ENCODE measurements at places on chromosomes 3 and 15. TPM values are rescaled to one million over a fixed set of nuclear protein-coding genes. Genes with fewer than 3 reads are reported as not detected.

DNA sequence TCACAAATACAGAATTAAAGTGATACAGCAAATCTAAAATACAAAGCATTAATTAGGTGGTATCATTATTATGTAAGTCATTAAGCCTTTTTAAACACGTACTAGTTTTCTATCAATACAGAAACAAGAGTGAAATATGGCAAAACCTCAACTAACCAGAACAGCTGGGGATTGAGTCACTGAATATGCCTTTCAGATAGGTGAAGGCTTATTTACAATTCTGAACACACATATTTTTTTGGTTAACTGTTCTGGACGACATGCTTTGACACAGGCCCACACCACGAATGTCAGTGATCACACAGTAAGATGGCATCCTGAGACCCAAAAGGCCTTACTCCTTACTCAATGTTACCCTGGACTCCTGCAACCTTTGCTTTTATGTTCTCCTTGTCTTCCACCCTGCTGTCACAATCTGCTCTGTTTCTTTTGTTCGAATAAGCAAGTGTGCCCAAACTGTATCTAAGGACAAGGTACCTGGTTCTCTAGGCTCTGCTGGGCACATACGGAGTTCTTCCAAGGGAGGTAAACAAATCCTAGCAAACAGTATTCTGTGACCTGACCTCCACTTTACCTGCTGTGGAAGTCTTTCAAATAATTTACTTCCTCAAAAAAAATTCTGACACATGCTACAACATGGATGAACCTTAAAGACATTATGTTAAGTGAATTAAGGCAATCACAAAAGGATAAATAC is 7.0 kb downstream of the SFMBT1 start:
- H3K27ac ChIP-seq = no peak overlapping the region
- H3K36me3 ChIP-seq = no peaks in the 10 kb centered on the region
- no peaks in the 10 kb centered on the region for H3K27me3 ChIP-seq
- no peaks in the 10 kb centered on the region for H3K4me1 ChIP-seq
- DNase-seq = no peak
- H3K4me3 ChIP-seq = no peak overlapping the region

DNA sequence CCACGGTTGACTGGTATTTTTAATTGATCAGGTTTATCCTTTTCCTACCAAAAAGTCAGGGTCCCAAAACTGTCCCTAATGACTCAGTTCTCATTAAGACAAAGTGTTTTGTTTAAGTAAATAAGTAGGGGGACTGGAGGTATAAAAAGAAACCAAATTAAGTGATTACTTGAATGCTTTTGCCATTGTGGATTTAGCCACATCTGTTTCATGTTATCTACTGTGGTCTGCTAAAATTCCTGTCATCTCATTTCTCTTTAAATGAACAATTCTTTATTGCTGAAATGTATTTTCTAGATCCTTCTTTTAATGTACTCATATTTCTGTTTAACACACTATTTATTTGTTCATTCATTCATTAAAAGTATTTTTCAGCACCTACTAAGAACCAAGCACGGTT is 625.9 kb upstream of the ADAMTS9 start:
- H3K27ac ChIP-seq = no peak overlapping the region
- no peaks in the 10 kb centered on the region for H3K27me3 ChIP-seq
- DNase-seq = no peak
- no peaks in the 10 kb centered on the region for H3K36me3 ChIP-seq
- no peaks in the 10 kb centered on the region for H3K4me1 ChIP-seq
- H3K4me3 ChIP-seq = no peak overlapping the region

DNA sequence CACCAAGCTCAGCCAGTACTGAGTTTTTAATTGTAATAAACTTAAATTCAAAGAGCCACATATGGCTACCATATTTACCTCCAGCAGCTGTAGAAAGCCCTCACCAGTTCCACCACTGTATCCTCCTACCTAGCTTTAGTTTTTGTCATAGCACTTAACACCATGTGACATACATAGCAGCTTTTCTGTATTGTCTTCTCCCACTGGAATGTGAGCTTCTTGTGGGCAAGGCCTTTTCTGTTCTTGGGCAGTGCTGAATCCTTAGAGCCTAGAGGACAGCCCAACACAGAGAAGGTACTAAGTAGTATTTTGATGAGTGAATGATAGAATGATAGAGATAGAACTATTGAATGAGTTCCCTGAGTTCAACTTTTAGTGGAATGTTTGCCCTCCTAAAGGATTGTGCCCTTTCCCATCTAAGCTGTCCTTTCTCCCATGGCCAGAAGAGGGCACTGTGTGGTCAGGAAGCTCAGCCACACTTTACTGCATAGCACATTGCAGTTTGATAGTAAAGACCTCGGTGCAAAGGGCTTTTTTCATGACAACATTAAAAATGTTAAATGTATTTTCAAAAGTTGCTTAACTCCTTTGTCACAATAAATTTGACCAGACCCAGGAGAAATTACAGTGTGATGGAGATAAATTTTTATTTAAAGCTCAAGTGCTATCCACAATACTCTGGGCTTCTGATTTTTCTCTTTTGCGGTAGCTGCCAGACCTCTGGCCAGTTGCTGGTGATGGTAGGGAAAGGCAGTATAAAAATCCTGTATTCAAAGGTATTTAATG is 115.8 kb downstream of the GHSR start:
- no peaks in the 10 kb centered on the region for H3K27me3 ChIP-seq
- DNase-seq = peak; percentile 87
- peaks cover 88% of the 10 kb centered on the region for H3K36me3 ChIP-seq
- H3K27ac ChIP-seq = no peak overlapping the region
- no peak overlapping the region for H3K4me3 ChIP-seq

GRCh38 chr3:194494951-194495374 is 8.2 kb upstream of the ATP13A3 start:
- no peaks in the 10 kb centered on the region for H3K36me3 ChIP-seq
- H3K27ac ChIP-seq = no peak overlapping the region

Gene MCCC1
- total RNA-seq = 33.4 TPM

Gene LRRC3B
- 0.34 TPM for total RNA-seq

DNA sequence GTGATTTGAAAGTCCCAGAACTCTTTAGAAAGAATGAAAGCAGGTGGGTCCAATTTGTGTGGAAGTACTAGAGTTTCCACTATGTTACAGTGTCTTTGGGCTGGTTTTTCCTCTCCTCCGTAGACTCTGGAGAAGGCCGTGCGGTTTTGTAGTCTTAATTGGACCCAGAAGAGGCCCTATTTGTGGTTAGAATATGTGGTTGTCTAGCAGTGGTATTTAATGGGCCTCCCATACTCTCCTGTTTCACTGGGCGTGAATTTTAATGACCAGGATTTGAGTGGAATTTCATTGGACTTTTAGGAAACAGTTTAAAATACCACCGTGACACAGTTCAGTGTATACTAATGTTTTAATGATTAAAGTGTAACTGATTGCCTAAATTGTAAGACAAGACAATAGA is 182.3 kb downstream of the BBX start:
- H3K27me3 ChIP-seq = no peaks in the 10 kb centered on the region
- DNase-seq = no peak
- H3K4me1 ChIP-seq = no peaks in the 10 kb centered on the region

- H3K27me3 ChIP-seq = no peaks in the 10 kb centered on the region
- H3K36me3 ChIP-seq = no peaks in the 10 kb centered on the region
- H3K4me1 ChIP-seq = no peaks in the 10 kb centered on the region
Observed at GRCh38 chr3:163863146-163863545, 1215.2 kb downstream of the SI start.

- no peak for DNase-seq
- H3K36me3 ChIP-seq = no peaks in the 10 kb centered on the region
- no peak overlapping the region for H3K4me3 ChIP-seq
- H3K4me1 ChIP-seq = peaks cover 12% of the 10 kb centered on the region
- no peak overlapping the region for H3K27ac ChIP-seq
Observed at GRCh38 chr3:72964633-72965032, 32.0 kb upstream of the PPP4R2 start.

DNA sequence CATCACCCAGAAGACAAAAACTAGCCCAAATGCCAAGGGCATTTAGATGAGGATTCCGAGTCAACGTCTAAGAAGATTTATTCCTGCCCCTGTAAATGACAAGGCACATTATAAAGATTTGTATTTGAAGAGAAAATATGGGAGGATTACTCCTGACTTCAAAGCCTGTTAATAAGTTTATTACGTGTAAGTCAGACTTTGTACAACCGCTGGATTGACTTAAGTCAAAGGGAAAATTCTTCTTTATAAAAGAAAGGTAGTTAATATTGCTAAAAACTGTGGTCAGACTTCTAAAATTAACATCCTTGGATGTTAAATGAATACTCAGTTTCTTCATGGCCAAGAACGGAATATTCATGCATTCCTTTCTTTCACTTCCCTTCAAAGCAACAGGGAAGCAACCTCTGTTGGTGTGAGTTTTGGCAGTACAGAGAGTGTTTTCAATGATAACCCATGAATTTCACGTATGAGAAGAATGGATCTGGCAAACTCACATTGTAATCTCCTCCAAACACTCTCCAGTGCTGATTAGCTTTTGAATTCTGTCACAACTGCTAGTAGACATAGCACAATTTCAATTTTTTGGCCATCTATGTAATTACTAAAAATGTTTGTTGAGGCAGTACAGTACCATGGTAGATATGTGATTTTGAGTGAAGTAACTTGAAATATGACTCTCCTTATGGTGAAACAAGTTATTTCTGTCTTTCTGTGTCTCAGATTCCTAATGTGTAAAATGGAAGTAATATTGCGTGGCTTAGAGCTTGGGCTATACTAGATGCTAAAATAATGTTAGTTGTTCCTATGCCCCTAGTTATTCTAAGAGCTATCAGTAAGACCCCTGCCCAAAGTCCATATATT is 62.0 kb downstream of the PLD1 start:
- DNase-seq = no peak
- H3K4me1 ChIP-seq = no peaks in the 10 kb centered on the region
- H3K27me3 ChIP-seq = no peaks in the 10 kb centered on the region
- H3K27ac ChIP-seq = no peak overlapping the region

Gene SKOR1
- 0.23 TPM for total RNA-seq

DNA sequence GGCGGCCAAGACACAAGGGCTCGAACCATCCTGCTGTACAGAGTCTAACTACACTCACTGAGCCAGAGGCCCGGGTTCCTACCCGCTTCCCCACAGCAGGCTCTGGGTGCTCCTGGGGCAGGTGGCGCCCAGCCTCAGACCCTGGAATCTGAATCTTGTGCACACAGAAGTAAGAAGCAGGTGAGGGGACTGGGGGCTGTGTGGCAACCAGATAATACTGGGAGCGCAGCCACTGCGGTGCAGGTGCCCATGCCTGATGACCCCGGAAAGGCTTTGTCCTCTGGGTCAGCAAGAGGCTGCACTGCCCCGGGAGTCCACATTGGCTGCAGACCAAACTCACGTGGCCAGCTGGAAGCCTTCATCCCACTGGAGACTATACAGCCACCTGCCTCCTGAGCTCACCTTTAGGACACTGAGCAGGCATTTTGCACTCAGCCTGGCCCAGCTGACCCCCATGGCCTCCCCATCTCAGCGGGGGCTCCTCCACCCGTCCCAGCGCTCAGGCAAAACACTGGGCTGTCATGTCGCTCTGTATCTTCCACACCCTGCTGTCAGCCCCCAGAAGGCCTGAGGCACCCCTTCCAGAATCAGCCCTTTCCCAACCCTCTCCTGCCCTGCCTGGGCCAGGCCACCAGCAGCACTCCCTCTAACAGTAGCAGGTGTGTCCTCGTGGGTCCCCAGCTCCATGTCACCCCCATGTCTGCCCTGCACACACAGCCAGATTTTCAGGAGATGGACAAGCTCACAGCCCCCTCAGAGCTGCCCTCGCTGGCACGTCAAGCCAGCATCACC is 101.0 kb upstream of the IQSEC1 start:
- H3K4me3 ChIP-seq = no peak overlapping the region
- H3K27ac ChIP-seq = no peak overlapping the region
- no peaks in the 10 kb centered on the region for H3K27me3 ChIP-seq
- no peak for DNase-seq
- no peaks in the 10 kb centered on the region for H3K4me1 ChIP-seq

DNA sequence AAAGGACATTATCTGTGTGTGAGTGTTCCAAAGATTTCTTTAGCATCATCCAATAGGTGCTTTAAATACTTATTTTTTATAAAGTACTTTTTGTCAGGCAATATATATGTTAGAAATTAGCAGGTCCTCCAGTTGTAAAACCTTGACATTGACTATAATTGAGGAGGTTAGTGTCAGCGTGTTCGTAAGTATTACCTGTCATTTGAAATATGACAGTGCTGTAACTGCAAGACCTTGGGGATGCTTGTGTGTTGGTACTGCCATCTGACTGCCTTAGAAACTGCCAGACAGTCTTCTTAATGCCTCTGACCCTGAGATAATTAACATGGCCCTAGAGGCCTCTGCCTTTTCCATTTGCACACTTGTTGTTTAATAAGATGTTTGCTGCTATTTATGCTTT is 170.7 kb downstream of the NAALADL2 start:
- H3K36me3 ChIP-seq = no peaks in the 10 kb centered on the region
- H3K4me3 ChIP-seq = no peak overlapping the region
- no peaks in the 10 kb centered on the region for H3K4me1 ChIP-seq
- H3K27me3 ChIP-seq = no peaks in the 10 kb centered on the region
- DNase-seq = no peak
- H3K27ac ChIP-seq = no peak overlapping the region

Gene KIF7
- total RNA-seq = 10.5 TPM

- no peaks in the 10 kb centered on the region for H3K27me3 ChIP-seq
- H3K27ac ChIP-seq = no peak overlapping the region
- no peak overlapping the region for H3K4me3 ChIP-seq
- H3K36me3 ChIP-seq = no peaks in the 10 kb centered on the region
- no peaks in the 10 kb centered on the region for H3K4me1 ChIP-seq
Observed at GRCh38 chr15:48374472-48374871, 43.2 kb downstream of the DUT start.

DNA sequence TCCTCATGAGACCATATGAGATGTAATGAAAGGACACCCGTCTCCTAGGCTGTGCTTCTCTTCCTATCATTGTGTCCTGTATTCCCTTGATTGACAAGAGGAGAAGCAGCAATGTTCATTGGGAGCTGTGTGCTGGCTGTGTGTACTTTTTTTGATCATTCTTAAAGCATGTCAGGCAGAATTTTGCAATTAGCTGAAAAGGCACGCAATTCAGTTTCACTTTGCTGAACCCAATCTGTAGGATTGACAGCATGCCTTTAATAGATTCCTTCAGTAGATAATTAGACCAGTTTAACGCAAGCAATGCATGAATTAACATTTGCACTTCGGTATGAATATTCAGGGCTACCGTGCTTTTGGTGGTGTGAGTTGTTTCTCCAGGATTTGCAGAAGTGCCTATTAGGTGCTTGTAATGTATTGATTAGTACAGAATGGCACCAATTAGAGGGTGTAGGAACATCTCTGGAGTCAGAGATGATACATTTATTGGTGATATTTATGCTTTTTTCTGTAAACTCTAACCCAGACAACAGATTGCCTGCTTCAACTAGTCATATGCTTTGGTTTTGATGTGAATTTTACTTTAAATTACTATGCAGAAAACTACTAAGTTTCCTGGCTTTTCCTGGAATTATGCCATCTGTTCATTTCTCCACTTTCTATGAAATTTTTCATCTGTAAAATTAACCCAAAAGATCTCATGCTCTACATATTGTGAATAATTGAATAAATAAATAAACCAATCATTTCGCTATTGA is 114.3 kb downstream of the NSUN3 start:
- peaks cover 13% of the 10 kb centered on the region for H3K4me1 ChIP-seq
- DNase-seq = no peak
- H3K4me3 ChIP-seq = no peak overlapping the region
- no peak overlapping the region for H3K27ac ChIP-seq

Measured in endodermal cell (in vitro differentiated cells).